Activated CD4-positive, alpha-beta T cell treated with anti-CD3 and anti-CD28 coated beads for 4 hours (primary cell): ENCODE measurements at places on chromosomes 3 and 15.

GRCh38 chr15:77870195-77871065 lies 207.1 kb downstream of the TBC1D2B start:
- no peak for DNase-seq

DNA sequence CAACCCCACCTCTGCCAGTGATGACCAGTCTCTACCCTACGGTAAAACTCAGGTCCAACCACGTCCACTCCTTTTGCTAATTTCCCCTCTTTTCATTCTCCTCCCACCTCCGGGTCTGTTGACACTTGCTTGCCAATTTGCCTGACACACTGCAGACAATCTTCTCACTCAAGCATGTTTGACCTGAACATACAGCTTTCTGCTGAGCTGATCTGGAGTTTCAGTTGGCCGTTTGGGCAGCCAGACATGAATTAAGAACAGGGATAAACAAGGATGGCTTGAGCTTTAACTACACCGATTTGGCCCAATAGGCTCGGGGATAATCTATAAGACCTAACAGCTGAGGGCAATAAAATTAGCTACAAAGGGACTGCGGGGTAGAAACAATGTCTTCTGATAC lies 758.6 kb upstream of the CFAP20DC start:
- DNase-seq: no peak

GRCh38 chr3:20742903-20743552 lies 557.0 kb upstream of the SGO1 start:
- no peak for DNase-seq

DNA sequence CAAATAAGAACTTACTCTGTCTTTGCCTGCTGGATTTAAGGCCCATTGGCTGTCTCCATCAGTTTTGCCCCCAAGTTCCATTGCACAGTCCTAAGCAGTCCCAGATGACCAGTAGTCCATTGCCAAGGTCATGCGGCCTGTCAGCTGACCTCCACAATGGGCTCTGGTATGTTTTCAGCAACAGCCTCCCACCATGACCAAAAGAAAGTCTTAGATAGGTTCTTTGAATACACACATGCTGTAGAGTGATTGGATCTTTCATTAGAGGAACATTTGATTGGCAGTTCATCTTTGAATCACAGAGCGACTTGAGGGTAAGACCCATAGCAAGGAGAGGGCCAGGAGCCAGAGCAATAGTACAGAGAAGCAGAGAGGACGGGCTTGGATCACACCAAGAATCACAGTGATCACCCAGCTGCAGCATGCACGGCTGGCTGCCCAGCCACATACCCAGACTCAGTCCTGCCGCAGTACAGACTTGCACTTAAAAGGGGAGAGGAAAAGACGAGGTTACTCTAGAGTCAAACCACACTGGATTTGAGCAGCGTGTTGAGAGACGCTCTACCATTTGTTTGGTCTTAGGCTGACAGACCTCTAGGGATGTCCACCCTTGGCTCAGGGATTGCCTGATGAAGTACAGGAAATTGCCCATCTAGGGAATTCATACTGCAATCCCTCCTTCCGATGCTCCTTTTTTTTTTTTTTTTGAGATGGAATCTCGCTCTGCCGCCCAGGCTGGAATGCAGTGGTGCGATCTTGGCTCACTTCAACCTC lies 50.4 kb downstream of the APH1B start:
- DNase-seq: no peak

DNA sequence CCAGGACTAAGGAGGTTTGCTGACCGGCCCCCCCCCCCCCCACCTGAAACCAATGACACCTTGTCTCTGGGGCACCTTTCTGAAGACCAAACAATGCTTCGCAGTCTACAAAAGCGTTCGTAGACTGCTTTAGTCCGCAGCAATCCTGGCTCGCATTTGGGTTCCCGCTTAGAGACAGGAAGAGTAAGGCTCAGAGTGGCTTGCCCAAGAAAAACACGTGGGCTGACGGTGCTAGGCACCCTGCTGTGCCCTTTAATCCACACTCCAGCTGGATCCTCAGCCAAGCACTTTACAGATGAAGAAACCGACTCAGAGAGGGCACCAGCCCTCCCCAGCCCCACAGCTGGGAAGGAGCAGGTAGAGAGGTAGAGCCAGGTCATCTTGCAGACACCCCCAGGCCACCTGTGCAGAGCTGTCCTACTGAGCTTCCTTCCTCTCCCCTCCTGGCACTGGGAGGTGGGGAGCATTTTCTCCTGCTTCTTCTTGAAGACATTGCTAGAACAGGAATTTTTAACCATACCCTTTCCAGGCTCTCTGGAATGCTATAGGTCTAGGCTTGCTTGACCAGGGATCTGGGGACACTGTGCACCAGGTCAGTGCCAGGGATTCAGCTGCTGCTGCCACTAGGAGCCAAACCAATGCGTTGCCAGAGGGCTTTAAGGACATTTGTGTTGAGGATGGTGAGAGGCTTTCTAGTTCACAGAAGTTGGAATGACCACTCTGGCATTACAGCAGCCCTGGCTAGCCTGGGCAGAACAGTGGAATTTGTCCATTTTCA lies 1.0 kb upstream of the KLF15 start:
- no peak for DNase-seq

DNA sequence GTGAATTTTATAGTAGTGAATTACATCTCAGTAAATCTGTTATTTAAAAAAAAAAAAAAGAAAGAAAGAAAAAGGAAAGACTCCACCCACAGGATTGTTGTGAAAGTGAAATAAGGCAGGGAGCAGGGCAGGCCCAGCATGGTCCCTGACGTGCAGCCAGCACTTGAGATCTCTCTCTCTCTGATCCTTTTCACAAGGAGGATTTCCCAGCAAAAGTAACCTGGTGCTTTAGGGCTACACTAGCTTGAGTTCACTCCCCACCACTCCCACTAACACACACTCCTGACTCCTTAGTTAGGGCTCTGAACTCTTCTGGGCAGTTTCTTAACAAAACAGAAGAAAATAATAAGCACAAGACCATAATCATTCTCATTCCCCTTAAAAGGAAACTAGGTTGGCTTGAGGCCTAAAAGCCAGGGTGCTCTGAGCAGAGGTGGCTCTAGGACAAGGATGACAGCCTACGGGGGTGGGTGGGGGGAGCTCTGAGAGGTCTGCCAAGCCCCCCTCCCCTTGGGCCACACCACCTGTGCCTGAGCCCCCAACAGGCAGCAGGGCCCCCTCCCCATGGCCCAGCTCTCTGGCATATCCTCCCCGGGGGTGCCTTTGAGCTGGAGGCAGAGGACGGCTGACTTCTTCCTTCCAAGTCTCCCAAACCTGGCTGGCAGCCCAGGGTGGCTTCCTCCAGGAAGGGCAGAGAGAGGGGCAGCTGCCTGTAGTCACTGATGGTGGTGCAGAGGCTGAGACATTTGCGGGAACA lies 856 bp downstream of the TMEM40 start:
- DNase-seq: no peak

DNA sequence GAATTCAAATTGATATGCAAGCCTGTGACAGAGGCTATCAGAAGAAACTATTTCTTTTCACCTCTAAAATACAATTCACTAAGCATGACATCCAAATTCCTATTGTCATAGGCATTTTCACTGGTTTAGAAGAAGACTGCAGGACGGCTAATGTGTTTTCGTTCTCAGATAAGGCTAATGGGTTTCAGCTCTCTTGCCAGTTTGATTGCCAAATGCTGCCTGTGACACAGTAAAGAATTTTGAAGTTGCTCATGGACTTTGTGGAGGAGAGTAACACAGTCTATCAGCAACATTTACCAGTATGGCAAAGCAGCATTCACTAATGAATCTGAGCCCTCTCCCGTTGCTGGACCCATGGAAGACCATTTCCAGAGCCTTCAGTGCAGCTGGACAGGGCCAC lies 948.1 kb downstream of the FHIT start:
- no peak for DNase-seq

DNA sequence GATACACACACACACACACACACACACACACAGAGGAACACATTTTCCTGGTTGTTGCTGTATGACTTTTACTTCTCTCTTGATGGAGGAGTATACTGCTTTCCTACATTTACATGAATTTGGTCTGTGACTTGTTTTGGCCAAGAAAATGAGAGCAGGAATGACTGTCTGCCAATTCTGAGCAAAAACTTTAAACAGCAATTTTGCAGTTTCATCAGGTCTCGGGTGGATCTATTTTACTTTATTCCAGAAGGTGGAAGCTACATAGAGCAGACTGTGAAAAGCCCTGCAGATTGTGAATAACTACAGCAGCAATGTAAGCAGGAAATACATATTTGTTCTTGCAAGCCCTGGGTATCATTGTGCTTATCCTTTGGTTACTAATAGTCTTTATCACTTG lies 1350.0 kb upstream of the EPHA6 start:
- DNase-seq: no peak

GRCh38 chr3:173066044-173067004 lies 74.7 kb downstream of the SPATA16 start:
- no peak for DNase-seq

DNA sequence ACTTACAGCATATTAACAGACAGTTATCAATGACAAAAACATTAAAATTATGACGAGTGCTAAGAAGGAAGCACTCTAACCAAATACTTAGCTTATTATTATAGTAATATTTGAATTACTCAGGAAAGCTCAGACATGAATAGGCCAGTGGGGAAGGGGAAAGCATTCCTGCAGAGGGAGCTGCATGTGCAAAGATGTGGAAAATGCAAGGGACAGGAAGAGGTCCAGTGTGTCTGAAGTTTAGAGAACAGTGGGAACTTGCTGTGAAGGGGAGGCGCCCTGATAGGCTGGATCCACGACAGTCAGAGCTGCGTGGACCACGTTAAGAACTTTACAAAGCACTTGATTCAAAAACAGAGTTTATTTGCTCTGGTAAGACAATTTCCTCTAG lies 1.2 kb upstream of the SPICE1 start:
- DNase-seq: no peak
